ENCODE measurements at places on chromosomes 1 and 21. TPM values are rescaled to one million over a fixed set of nuclear protein-coding genes. Genes with fewer than 3 reads are reported as not detected.
A peak's percentile ranks its signal among the peaks of the same experiment; 100 is the strongest.

GRCh38 chr1:30522031-30523004 lies 201.1 kb downstream of the MATN1 start:
- peak; percentile 88 for DNase-seq
- no peaks in the 10 kb centered on the region for H3K36me3 ChIP-seq
- peaks cover 9% of the 10 kb centered on the region for H3K27me3 ChIP-seq
- H3K4me3 ChIP-seq = no peak overlapping the region

- H3K27me3 ChIP-seq = no peaks in the 10 kb centered on the region
- no peak overlapping the region for H3K4me3 ChIP-seq
- no peaks in the 10 kb centered on the region for H3K4me1 ChIP-seq
- DNase-seq = no peak
These were observed 100.8 kb upstream of the DNAH14 start for GRCh38 chr1:224828691-224829090.

Gene NRAS
- 34.4 TPM for total RNA-seq

Gene LCE7A
- not detected for total RNA-seq

GRCh38 chr1:151485685-151486255 lies 25.4 kb upstream of the CGN start:
- no peaks in the 10 kb centered on the region for H3K27me3 ChIP-seq
- H3K4me3 ChIP-seq = no peak overlapping the region
- no peak overlapping the region for H3K27ac ChIP-seq
- no peaks in the 10 kb centered on the region for H3K36me3 ChIP-seq
- no peaks in the 10 kb centered on the region for H3K4me1 ChIP-seq

DNA sequence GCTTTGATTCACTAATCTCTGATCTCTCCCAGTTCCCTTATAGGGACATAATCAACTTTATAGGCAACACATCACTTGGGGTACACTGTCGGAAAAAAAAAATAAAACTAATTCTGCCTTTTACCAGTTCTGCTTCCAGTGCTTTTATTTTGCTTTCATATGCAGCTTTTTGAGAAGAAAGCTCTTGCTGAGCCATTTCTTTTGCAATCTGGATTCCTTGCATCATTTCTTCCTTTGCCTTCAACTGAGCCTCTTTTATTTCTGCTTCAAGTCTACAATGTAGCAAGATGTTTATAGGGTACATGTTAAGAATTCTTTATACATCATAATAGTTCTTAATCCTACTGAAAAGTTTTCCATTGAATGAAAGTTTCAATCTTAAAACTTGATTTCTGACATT lies 30.6 kb downstream of the KIF14 start:
- no peak for DNase-seq
- H3K27me3 ChIP-seq = no peaks in the 10 kb centered on the region
- no peak overlapping the region for H3K4me3 ChIP-seq
- H3K4me1 ChIP-seq = no peaks in the 10 kb centered on the region

DNA sequence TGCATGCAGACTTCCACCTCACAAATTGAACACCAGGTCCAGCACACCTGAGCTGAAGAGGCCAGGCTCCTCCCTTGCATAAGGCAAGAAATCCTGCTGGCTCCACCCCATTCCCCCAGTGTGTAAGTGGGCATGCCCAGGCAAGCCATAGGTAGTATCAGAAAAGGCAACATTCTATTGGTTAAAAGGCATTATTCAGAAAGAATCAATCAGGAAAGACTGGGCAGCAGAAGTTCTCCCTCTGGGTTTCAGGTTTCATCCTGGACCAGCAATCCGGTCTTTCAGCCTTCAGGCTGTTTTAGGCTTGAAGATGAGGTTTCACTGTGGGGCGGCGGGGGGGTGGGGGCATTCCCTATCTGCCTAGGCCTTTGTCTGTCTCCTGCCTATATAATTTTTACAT lies 42.0 kb upstream of the LHX8 start:
- no peaks in the 10 kb centered on the region for H3K36me3 ChIP-seq
- no peak for DNase-seq
- no peaks in the 10 kb centered on the region for H3K27me3 ChIP-seq
- H3K27ac ChIP-seq = no peak overlapping the region
- no peak overlapping the region for H3K4me3 ChIP-seq

DNA sequence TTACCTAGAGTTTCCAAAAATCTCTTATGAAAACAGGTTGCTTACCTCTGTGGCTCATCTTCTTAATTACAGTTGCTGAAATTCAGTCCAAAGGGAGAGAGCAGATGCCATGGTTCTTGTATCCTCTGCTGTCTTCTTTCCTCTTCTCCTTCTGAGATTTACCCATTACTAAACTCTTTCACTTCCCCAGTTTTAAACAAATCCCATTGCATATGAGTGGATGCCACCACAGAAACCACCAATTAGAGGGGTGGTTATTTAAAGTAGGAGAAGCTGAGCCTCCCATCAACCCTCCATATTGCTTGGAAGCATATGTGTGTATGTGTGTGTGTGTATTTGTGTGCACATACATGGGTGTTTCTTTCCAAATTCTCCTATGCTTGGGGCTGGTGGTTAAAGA lies 128.5 kb upstream of the KCNK1 start:
- H3K4me3 ChIP-seq = no peak overlapping the region
- no peak overlapping the region for H3K27ac ChIP-seq
- no peak for DNase-seq
- H3K36me3 ChIP-seq = no peaks in the 10 kb centered on the region
- H3K27me3 ChIP-seq = no peaks in the 10 kb centered on the region

Gene CFHR3
- not detected for total RNA-seq

Gene ETNK2
- 31.3 TPM for total RNA-seq

- peaks cover 15% of the 10 kb centered on the region for H3K4me1 ChIP-seq
- no peak for DNase-seq
- H3K27me3 ChIP-seq = no peaks in the 10 kb centered on the region
- H3K27ac ChIP-seq = peak overlapping the region; percentile 52
- H3K36me3 ChIP-seq = no peaks in the 10 kb centered on the region
- H3K4me3 ChIP-seq = no peak overlapping the region
These were observed 8.5 kb upstream of the ZC3H12A start for GRCh38 chr1:37465593-37466517.

DNA sequence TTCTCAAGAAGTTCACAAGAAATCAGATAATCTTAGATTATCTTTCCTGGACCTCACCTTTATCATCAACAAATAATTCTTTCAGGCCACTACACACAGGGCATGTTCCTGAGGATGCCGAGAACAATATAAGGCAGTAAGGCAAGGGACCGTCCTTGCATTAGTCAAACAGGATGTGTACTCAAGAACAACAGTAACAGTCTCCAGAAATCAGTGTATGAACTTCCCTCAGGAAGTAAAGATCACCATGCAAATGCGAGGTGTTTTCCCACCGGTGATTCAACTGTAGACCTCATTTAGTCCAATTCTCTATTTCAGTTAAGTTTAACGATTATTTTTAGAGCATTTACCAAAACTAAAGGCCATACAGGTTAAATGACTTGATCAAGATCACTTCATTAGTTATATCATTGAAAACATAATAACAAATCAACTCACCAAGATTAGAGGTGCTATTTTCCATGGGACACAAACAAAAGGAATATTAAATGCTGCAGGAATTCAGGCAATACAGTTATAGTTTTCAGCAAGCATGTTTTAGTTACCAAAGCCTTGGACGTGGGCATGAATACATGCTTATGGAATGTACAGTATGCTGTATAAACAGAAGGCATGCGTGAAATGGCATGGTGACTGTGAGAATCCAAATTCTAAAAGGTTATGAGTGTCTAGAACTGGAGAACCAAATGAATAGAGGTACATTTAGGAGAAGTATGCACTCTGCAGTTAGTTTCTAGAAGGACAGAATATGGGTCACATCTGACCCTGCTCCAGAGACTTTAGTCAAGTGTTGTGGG lies 145.2 kb downstream of the TNR start:
- peaks cover 5% of the 10 kb centered on the region for H3K4me1 ChIP-seq
- no peak overlapping the region for H3K4me3 ChIP-seq
- no peak for DNase-seq

Gene LIN9
- total RNA-seq = 5.9 TPM

GRCh38 chr1:224539971-224540370 lies 76.1 kb upstream of the CNIH3 start:
- H3K27ac ChIP-seq = no peak overlapping the region
- H3K27me3 ChIP-seq = no peaks in the 10 kb centered on the region
- H3K4me1 ChIP-seq = peaks cover 28% of the 10 kb centered on the region
- H3K36me3 ChIP-seq = no peaks in the 10 kb centered on the region

DNA sequence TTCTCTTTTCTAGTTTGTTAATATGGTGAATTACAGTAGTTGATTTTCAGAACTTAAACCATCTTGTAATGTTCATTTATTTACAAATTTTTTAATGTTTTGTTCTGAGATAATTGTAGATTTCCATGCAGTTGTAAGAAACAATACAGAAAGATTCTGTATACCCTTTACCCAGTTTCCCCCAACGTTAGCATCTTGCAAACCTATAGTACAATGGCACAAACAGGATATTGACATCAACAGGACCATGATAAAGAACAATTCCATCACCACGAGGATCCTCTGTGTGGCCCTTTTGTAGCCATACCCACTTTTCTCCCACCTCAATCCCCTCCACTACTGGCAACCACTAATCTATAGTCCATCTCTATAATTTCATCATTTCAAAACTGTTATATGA lies 33.3 kb downstream of the COL6A1 start:
- no peaks in the 10 kb centered on the region for H3K27me3 ChIP-seq
- no peak overlapping the region for H3K27ac ChIP-seq
- no peaks in the 10 kb centered on the region for H3K36me3 ChIP-seq
- H3K4me3 ChIP-seq = no peak overlapping the region

DNA sequence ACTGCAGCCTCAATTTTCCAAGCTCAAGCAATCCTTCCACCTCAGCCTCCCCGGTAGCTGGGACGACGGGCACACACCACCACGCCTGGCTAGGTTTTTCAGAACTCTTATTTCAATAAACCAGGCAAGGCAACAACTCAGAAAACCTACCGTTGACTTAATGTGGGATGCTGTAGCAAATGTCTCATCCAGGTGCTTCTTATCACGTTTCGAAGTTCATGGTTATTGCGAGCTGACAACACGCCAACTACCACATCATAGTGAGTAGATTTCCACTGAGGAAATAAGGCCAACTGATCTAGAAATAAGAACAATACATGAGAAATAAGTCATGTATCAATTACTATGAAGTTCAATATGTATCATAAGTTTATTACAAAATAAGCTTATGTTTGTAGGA lies 9.7 kb downstream of the B3GALNT2 start:
- no peak for DNase-seq
- no peak overlapping the region for H3K27ac ChIP-seq
- no peaks in the 10 kb centered on the region for H3K4me1 ChIP-seq
- H3K36me3 ChIP-seq = peaks cover 36% of the 10 kb centered on the region

GRCh38 chr1:245014247-245015029 lies 140.3 kb upstream of the KIF26B start:
- H3K4me3 ChIP-seq = no peak overlapping the region
- no peaks in the 10 kb centered on the region for H3K36me3 ChIP-seq
- no peak overlapping the region for H3K27ac ChIP-seq

- no peaks in the 10 kb centered on the region for H3K36me3 ChIP-seq
- H3K27me3 ChIP-seq = peaks cover 26% of the 10 kb centered on the region
- H3K4me3 ChIP-seq = peak within 1 kb of the TSS; percentile 64
- no peak for DNase-seq
- H3K27ac ChIP-seq = peak within 1 kb of the TSS; percentile 57
These were observed at the start of gene WNT4 for GRCh38 chr1:22143065-22144033. WNT4 (minus strand) TSS chr1:22143097; CDS start chr1:22142922, 175 bp downstream.

Gene KCND3
- total RNA-seq = 6.8 TPM

Gene NPPB
- total RNA-seq = not detected

DNA sequence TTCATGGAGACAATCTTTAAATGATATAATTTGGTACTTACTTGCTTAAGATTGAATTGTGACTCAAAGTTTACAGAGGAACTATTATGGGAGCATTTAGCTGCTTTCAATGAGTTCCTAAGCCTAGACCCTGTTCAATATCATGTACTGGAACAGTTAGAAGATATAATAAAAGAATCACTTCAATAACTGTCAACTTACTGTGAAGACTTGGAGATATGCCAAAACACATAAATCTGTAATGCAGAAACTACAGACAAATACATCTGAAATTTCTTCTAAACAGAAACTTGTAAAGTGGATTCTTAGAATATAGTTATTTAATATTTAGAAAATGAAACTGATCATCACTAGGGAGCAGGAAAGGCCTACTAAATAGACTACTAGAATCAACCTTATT lies 259.3 kb downstream of the HLX start:
- H3K4me3 ChIP-seq = no peak overlapping the region
- no peaks in the 10 kb centered on the region for H3K36me3 ChIP-seq
- H3K4me1 ChIP-seq = no peaks in the 10 kb centered on the region
- DNase-seq = no peak
- no peaks in the 10 kb centered on the region for H3K27me3 ChIP-seq
- H3K27ac ChIP-seq = no peak overlapping the region

Gene NIBAN1
- total RNA-seq = 17.5 TPM

Gene GUCA2B
- not detected for total RNA-seq

DNA sequence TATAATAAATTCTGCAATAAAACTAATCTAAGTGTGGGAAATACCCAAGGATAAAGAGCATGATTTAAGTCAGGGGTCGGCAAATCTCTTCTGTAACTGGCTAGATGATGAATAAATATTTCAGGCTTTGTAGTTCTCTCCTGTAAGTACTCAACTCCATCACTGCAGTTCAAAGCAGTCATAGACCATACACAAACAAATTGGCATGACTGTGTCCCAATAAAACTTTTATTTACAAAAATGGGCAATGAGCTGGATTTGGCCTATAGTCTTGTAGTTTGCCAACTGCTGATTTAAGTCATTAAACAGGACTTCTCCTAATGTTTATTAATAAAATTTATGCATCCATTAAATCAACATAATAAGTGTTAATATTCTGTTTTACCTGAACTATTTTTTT lies 49.4 kb downstream of the EDEM3 start:
- H3K27ac ChIP-seq = no peak overlapping the region
- H3K36me3 ChIP-seq = peaks cover 77% of the 10 kb centered on the region
- H3K4me3 ChIP-seq = no peak overlapping the region
- H3K27me3 ChIP-seq = no peaks in the 10 kb centered on the region
- no peak for DNase-seq

Gene TMOD4
- not detected for total RNA-seq

DNA sequence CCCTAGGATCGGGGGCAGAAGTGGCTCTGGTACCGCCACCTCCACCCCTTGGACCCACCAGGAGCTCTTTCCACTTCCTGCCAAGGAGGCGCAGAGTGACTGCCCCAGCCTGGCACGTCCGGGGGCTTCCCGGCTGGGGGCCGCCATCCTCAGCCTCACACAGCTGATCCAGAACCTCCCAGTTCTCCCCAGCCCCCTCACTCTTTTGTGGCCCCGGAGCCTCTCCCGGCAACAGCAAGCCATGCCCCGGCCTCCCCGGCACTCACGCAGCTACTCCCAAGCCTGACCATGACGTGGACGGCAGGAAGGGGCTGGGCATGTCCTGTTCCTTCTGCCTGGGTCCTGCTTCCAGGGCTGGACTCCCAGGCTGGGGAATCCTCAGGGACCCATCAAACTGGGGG lies 17.1 kb downstream of the TP73 start:
- H3K4me3 ChIP-seq = no peak overlapping the region
- no peaks in the 10 kb centered on the region for H3K36me3 ChIP-seq
- peaks cover 44% of the 10 kb centered on the region for H3K27me3 ChIP-seq

Gene CKS1B
- total RNA-seq = 49.3 TPM

- DNase-seq = no peak
- H3K4me3 ChIP-seq = no peak overlapping the region
- no peaks in the 10 kb centered on the region for H3K36me3 ChIP-seq
- no peaks in the 10 kb centered on the region for H3K27me3 ChIP-seq
- H3K27ac ChIP-seq = no peak overlapping the region
These were observed 37.4 kb downstream of the RAB3B start for GRCh38 chr1:51953079-51953478.

GRCh38 chr1:169557131-169557530 lies 29.1 kb downstream of the F5 start:
- H3K27me3 ChIP-seq = no peaks in the 10 kb centered on the region
- DNase-seq = no peak
- H3K27ac ChIP-seq = no peak overlapping the region
- no peak overlapping the region for H3K4me3 ChIP-seq
- H3K36me3 ChIP-seq = no peaks in the 10 kb centered on the region
- no peaks in the 10 kb centered on the region for H3K4me1 ChIP-seq
